ENCODE measurements at places on chromosomes 16 and 17. TPM values are rescaled to one million over a fixed set of nuclear protein-coding genes. Genes with fewer than 3 reads are reported as not detected.

DNA sequence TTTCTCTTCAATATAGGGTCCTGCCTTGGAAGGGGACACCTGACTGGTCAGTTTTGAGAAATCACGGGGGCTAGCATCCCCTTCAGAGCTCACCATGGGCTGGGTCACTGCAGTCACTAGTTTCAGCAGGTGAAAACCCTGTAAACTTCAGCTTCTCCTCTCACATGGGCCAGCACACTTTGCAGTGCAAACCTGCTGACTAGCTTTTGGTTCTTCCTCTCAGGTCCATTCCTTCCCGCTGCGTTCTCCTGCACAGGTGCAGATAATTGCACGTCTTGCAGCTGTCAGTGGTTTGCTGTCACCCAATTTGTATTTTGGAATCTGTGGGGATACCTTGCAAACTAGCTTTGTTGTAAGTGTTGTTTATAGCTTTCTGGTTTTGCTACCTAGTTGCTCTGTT, 95.1 kb downstream of the LYRM1 start:
- H3K27me3 ChIP-seq: no peaks in the 10 kb centered on the region
- H3K4me1 ChIP-seq: no peaks in the 10 kb centered on the region
- no peak overlapping the region for H3K27ac ChIP-seq
- no peaks in the 10 kb centered on the region for H3K36me3 ChIP-seq
- DNase-seq: no peak

GRCh38 chr16:85825326-85825725, 25.8 kb downstream of the COX4I1 start:
- no peaks in the 10 kb centered on the region for H3K27me3 ChIP-seq
- no peak overlapping the region for H3K4me3 ChIP-seq
- H3K27ac ChIP-seq: no peak overlapping the region
- no peaks in the 10 kb centered on the region for H3K36me3 ChIP-seq

DNA sequence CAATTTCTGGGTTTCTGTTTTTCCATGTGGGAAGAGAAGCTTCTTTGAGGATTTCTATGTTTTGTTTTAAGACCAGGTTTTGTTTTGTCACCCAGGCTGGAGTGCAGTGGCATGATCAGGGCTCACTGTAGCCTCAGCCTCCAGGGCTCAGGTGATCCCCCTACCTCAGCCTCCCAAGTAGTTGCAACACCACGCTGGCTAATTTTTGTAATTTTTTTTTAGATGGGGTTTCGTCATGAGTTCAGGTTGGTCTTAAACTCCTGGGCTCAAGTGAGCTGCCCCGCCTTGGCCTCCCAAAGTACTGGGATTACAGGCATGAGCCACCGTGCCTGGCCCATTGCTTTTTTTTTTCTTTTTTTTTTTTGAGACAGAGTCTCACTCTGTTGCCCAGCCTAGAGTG, 25.5 kb upstream of the TAOK1 start:
- no peak overlapping the region for H3K4me3 ChIP-seq
- no peaks in the 10 kb centered on the region for H3K4me1 ChIP-seq
- no peaks in the 10 kb centered on the region for H3K36me3 ChIP-seq
- H3K27ac ChIP-seq: no peak overlapping the region
- no peaks in the 10 kb centered on the region for H3K27me3 ChIP-seq

DNA sequence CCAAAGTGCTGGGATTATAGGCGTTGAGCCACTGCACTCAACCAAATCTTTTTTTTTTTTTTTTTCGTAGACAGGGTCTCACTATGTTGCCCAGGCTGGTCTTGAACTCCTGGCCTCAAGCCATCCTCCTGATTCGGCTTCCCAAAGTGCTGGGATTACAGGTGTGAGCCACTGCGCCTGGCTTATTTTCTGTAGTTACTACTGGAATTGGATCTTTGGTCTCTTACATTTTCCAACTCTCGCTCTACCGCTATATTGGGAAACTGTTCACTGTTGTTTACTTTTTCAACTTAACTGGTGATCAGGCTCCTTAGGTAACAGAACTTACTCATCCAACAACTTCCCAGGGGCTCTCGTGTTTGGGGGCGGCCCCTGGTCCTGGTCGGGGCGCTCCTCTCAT, 14.1 kb downstream of the ZNF200 start:
- no peaks in the 10 kb centered on the region for H3K36me3 ChIP-seq
- no peak for DNase-seq
- no peaks in the 10 kb centered on the region for H3K27me3 ChIP-seq
- H3K4me1 ChIP-seq: no peaks in the 10 kb centered on the region
- no peak overlapping the region for H3K27ac ChIP-seq
- H3K4me3 ChIP-seq: no peak overlapping the region

The SGSH gene
- 30.4 TPM for total RNA-seq

Data from ovary (tissue), 10 donors.